Posterior vena cava (tissue), 2 donors: ENCODE measurements at places on chromosomes 1 and 21. TPM values are rescaled to one million over a fixed set of nuclear protein-coding genes. Genes with fewer than 3 reads are reported as not detected.

DNA sequence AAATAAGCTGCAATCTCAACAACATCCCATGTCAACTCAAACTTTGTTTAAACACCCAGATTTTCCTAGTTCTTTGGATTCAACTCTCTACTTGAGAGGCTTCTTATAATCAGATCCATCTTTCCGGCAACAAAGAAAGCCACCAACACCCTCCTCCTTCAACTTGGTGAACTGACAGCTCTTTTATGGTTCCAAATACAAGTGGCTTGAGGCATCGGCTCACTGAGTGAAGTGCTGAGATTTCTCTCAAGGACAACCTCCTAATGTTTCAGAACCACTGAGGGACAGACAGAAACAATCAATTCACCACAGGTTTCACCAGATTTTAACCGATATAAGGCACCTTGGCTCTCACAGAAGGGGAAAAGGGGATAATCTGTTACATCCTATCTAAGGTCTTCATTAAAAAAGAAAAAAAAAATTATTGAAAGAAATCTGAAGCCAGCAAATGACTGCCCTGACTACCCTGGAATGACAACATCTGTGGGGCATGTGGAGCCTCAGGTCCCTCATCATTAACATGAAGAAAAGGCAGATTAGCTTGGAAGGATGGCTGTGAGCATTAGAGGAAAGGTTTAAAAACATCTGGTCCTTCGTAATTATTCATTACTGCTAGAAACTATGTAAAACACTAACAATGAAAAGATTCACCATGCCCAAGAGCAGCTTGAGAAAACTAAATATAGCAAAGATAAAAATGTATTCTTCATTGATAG, 50.9 kb downstream of the PTPN14 start:
- no peak for DNase-seq

DNA sequence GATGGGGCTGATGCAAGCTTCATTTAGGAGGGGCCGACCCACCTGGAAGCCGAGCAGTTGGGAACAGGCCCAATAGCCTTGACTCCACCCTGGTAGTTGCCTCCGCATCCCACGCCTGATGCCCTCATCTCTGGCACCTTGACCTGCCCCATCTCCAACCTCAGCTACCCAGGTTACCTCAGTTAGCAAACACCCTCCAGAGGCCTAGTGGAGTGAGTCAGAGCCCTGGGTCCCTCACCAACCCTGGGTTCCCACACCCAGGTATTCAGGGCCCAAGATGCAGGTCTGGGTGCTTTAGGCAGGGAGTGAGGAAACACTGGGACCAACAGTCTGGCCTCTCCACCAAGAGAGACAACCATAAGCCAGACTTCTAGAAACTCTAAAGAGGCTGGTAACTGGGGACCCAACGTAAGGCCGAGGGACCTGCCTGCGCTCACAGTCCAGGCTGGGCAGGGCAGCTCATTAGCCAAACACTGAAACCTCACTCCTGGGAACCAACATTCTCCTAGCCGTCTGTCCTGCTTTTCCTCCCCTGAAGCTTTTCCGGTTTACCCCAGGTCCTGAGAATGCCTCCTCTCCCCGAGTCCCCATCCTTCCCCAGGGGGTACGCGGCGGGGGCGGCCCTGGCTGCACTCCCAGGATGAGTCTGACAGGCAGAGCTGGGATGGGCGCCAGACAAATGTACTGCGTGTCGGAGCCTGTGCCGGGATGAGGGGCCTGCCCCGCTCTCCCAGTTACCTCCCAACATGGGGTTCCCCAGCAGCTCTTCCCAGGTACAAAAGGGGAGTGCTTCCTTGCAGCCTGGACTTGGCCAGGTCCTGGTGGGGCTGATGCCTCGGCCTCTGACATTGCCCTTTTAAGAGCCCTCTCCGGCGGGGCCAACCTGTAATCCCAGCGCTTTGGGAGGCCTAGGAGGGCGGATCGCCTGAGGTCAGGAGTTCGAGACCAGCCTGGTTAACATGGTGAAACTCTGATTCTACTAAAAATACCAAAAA, 8.9 kb upstream of the CELSR2 start:
- DNase-seq: peak; percentile 93

DNA sequence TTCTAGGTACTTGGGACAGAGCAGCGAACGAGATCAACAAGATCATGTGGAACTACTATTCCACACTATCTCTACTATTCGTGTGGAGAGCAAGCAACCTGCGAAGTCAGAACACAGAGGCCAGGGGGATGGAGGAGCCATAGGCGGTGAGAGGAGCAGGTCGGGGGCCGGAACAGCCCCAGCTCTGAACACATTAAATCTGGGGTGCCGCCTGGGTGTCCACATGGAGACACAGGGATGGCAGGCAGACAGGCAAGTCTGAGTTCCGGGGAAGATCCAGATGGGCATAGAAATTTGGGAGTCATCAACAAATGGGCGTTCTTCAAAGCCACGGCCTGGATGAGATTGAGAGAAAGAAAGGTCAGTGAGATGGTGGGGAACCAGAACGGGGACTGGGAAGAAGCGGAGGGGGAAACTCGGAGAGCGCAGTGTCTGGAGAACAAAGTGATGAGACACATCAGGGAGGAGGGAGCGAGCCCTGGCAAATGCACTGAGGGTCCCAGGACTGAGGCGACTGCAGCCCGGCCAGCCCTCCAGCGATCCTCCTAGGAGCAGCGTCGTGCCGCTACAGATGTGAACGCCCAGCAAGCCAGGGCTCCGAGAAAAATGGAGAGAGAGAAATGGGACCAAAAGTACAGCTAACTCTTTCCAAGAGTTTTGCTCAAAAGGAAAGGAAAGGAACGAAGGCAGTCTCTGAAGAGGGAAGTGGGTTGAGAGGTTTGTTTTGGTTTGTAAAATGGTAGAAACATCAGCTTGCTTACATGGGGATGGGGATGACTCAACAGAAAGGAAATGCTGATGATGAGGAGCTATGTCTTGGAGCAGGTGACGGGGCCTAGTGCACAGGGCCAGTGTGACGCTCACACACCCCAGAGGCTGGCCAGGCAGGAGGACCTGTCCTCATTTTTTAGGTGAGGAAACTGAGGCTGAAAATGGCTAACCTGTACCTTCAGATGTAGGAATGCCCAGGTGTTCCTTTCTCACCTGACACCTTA, 84.5 kb downstream of the GLIS1 start:
- DNase-seq: peak; percentile 49

- DNase-seq: no peak
Observed at GRCh38 chr1:84010136-84010535, 11.2 kb upstream of the TTLL7 start.

- no peak for DNase-seq
Observed at GRCh38 chr1:99529002-99529401, 116.9 kb upstream of the PALMD start.

DNA sequence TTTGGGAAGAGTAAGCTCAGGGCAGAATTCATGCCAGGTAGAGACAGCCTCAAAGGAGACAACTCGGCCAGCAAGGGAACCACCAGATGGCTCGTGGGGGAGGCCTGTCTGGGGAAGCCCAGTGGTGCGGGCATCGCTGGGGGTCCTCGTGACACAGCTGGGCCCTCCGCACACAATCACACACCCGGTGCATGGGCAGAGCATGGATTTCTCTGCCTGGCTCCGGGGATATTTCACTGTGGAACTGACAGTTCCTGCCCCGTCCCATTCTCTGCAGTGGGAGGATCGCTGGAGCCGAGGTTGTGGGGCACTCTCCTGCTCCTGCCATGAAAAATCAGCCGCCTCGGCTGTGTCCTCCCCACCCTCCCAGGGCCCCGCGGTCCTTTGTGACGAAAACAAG, 108.0 kb downstream of the CRYAA start:
- DNase-seq: no peak

GRCh38 chr1:35288761-35289160, 20.3 kb downstream of the ZMYM4 start:
- no peak for DNase-seq

DNA sequence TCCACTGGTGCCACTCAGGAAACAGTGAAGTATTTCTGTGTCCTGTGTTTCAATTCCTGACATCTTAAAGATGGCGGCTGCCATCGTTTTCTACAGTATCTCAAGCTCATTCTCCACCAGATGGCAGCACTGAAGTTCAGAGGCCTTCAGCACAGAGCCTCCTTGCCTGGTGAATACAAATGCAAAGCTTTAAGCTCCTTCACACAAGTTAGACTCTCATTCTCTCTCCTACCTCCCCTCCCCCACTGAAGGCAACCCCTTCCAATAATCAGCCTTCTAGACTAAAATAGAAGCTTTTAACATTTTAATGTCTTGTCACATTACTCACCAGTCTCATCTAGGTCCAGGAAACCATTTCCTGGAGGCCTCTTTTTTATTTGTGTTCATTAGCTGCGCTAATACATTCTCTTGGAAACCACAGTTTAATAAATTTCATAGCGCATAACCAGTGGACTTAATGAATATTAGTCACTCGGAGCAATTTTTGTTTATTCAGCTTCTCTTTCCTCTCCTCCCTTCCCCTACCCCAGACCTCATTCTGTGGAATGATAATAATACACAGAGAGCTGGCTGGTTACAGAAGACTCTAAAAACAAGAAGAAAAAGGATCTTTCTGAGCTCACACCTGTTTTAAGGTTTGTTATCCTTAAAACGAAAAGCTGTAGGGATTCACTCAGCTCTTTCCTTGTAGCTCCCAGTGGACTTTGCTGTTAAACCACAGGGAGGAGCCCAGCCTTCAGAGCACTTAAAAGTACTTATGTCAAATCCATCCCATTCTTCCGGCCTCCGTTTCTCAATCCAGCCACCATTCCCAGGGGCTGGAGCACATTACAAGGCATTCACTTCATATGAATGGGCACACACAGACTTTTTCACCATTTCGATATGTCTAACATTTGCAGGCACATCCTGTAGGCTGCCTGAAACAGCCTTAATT, 384.9 kb downstream of the HLX start:
- no peak for DNase-seq

DNA sequence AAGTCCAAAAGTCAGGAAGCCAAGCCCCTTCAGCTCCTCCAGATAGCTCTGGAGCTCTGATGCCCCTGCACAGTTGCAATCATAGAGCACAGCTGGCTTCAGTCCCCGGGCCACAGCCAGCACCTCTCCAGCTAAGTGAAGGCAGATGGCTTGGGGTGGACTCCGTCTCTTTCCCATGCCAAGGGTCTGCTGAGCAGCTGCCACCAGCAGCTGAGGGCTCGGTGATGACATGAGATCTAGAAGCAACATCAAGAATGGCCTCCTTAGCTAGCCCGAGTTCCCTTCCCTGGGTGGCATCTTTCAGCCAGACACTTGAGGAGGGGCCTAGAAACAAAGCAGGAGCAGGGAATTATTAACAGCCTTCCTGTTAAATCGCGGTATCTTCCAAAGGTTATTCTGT, 973 bp downstream of the C1orf74 start:
- DNase-seq: no peak

GRCh38 chr1:17926906-17927305, 171.8 kb downstream of the ACTL8 start:
- DNase-seq: no peak

- DNase-seq: no peak
Observed at GRCh38 chr1:218964471-218965185, 209.1 kb upstream of the LYPLAL1 start.

DNA sequence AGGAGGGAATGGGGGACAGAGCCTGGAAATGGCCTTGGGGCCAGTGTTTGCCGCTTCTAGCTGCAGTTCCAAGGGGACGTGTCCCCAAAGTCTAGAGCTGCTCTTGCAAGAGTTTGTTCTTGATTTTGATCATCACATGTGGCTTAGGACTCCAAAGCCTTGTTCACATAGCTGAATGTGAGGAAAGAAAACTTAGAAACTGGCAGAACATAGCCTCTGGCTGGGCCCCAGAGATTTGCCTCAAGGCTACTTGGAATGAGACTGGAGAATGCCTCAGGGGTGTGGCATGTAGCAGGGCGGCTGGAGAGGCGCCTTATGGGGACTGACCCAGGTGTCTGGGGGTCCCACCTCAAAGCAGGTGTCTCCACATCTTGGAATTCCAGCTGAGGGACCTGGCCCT, 2.3 kb downstream of the PDXK start:
- DNase-seq: no peak

GRCh38 chr1:1142844-1143243, 27.0 kb upstream of the C1orf159 start:
- no peak for DNase-seq

DNA sequence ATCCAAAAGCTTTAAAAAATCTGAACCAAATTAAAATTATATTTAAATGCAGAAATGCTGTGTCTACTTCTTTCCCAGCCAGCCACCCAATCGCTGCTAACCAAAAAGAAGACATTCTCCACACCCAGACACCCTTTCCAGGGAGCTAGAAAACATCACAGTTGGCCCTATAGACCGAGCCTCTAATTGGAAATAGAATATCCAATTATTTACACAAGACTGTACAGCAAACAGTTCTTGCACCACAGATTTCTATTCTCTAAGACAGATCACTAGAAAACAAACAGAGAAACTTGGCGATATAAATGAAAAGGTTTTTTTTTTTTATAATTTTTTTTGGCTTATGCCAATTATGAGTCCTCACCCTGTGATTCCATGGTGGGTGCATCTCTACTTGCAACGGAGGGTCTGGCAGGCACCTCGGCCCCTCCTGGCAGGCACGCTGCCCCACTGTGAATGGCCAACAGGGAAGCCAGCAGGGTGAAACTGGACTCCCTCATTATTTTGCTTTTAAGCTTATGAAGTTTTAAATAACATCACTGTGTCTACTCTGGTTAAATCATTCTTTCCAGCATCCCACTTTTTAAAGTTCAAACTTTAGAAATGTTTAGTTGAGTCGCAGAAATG, 29.2 kb downstream of the BCAR3 start:
- no peak for DNase-seq

DNA sequence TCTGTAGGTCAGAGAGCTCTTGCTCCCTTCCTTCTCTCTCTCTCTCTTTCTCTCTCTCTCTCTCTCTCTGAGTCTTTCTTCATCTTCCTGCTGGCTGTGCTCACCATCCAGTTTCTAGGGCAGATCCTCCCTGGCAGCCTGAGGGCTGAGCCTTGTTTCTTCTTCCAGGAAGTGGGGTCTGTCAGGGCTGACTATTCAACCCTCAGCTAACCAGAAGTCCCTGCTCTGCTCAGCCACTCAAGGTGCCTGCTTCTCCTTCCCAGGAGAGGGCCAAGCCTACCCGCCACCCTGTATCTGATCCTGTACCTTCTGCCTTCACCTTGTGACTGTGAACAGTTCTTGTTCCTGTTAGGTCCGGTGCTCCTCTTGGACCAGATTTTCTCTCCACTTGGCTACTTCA, 107.6 kb upstream of the ETV3 start:
- no peak for DNase-seq

GRCh38 chr21:40923407-40923806, 76.4 kb upstream of the DSCAM start:
- no peak for DNase-seq

GRCh38 chr1:168833801-168834224, 104.8 kb upstream of the DPT start:
- no peak for DNase-seq

- no peak for DNase-seq
Observed at GRCh38 chr1:172720339-172720738, 61.4 kb downstream of the FASLG start.

NBPF26 gene
- total RNA-seq: 29.2 TPM

BOLA1 gene
- 11.4 TPM for total RNA-seq

VWA5B1 gene
- not detected for total RNA-seq

CCDC181 gene
- total RNA-seq: 0.95 TPM

LCK gene
- 1.3 TPM for total RNA-seq

ELAVL4 gene
- 0.19 TPM for total RNA-seq

NIPAL3 gene
- total RNA-seq: 8.7 TPM

PDZK1IP1 gene
- 1.0 TPM for total RNA-seq

ASH1L gene
- total RNA-seq: 67.4 TPM

IFNLR1 gene
- total RNA-seq: 0.51 TPM
